AG09309 (cell line): ENCODE measurements at places on chromosomes 5 and 9.

- DNase-seq, result no peak
Observed at GRCh38 chr5:149749481-149750365, 19.6 kb downstream of the PPARGC1B start.

- no peak for DNase-seq
Observed at GRCh38 chr5:68178579-68178978, 37.0 kb upstream of the PIK3R1 start.

DNA sequence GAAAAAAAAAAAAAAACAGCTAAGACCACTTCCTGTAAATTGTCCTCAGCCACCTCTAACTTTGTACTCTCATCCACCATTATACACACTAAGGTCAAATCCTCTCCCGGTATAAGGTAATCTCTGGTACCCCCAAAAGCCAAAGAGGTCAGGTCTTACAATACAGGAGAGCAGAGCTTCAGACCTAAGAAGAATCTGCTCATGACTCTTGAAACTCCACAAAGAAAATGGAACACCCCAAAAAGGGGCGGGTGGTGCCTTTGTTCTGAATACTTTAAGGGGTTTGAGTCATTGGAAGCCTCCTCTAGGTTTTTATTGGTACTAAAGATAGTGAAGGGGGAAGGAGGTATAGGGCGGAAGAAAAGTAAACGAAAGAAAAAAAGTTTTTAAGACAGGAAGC is 69.8 kb downstream of the COL15A1 start:
- DNase-seq, result no peak

GRCh38 chr5:68229416-68229815 is 13.9 kb downstream of the PIK3R1 start:
- no peak for DNase-seq

DNA sequence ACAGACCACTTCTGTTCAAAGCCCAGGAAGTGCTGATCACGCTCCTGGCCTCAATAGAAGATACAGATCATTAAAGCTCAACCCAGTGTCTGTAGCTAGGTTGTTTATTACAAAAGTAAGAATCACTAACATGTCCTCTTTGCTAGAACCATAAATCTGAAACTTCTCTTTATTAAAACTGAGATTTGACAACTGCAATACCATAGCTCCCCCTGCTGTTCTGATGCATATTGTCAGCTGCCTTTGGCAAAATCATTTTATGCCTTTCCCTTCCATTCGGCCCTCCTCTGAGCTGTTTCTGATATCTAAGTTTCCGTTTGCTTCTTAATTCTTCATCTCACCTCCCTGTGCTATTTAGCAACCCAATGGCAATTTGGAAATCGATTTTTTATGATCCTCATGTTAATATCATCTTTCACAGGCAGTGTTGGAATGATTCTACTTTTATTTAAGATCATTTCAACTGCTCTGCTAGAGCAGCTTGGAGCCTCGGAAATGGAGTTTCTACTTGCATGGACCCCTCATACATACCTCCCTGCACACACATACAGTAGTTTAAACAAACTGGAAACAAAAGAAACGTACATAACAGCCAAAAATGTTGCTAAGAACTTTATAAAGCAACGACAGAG is 998.8 kb downstream of the MAT2B start:
- peak; percentile 18 for DNase-seq

DNA sequence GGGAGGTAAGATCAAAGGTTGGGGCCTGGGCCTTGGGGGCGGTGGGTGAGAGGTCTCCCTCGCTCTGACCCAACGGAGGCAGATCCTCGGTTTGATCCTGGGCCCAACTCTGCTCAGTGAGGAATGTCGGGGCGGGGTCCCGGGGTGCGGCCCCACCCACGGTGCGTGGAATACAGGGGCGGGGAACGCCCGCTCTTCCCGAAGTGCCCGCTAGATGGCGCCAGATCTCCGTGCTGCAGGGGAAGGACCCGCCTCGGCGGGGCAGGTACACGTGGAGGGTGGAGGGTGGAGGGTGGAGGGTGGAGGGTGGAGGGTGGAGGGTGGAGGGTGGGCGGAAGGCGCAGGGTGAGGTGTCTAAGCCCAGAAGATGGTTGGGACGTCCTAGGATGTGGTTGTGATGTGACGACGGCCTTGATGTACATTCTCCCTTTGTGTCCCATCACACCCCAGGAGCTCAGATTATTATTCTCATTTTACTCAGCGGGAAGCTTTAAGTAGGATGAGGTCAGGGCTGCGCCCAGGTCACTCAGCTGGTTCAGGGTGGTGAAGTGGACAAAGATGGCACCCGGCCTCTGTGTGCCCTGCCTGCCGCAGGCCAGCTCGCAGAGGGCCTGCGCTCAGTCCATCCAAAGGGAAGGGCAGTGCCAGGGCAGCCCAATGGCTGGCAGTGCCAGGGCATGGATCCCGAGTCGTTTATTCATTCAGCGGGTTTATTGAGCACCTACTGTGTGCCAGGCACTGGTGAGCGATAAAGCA is 9.4 kb upstream of the RPS14 start:
- no peak for DNase-seq

DNA sequence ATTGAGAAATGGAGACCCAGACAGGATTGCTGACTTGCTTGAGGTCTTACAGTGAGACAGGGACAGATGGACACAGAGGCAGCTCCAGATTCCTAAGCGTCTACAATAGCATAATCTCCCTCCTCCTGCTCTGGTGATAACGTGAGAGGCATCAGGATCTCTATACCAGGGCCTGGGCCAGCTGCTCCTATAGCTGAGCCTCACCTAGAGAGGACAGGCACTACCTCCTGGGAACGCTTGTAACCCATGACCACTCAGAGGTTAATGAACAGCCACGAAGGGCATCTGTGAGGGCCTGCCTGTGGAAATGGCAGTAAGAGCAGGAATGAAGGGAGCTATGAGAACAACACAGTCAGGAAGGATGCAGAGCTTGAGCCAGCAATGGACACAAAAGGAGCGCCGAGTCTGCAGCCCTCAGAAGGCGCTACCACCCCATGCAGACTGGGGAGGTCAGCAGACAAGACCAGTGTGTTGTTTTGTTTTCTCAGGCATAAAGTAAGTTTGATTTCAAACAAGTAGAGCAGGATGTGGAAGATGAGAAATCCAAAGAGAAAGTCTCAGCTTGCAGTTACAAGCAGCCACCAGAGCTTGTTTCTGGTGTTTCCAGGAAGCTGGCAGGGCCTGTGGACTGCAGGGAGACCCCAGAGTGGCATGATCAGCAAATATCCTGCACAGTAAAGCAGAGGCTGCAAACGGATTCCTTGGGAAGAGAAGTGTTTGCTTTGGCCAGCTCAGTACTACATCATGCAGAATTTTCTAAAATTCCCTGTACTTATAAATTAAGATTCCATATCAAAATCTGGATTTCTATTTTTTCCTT is 17.4 kb downstream of the ANKS6 start:
- DNase-seq, result no peak

DNA sequence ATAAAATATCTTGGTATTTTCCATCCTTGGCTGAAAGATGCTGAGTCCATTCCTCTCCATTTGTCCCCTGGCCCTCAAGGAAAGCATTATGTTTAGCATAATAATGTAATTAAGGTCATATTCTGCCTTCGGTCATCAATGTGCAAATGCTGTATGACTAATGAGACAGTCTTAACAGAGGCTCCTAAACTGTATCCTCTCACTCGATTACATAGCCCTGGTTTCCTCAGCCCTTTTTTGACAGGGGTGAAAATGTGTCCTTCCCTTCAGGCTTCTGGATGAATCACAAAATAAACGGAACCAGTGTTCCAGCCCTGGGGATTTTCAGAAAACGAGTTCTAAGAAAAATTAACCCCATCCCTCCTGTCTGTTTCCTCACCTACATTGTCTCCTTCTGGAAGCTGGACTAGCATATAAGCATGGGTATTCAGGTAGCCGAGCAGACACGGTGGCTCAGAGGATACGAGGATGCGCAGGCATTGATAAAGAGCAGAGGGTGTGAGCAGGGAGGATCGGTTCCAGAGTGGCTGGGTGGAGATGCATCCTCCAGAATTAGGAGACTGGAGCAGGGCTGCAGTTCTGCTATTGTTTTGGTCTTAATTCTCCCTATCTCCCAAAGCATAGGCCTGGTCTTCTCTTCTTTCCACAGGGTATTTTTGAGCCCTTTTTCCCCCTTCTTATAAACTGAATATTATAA is 742.9 kb downstream of the TLR4 start:
- DNase-seq, result no peak

- DNase-seq, result no peak
Observed at GRCh38 chr9:93194221-93194625, 10.3 kb downstream of the WNK2 start.

DNA sequence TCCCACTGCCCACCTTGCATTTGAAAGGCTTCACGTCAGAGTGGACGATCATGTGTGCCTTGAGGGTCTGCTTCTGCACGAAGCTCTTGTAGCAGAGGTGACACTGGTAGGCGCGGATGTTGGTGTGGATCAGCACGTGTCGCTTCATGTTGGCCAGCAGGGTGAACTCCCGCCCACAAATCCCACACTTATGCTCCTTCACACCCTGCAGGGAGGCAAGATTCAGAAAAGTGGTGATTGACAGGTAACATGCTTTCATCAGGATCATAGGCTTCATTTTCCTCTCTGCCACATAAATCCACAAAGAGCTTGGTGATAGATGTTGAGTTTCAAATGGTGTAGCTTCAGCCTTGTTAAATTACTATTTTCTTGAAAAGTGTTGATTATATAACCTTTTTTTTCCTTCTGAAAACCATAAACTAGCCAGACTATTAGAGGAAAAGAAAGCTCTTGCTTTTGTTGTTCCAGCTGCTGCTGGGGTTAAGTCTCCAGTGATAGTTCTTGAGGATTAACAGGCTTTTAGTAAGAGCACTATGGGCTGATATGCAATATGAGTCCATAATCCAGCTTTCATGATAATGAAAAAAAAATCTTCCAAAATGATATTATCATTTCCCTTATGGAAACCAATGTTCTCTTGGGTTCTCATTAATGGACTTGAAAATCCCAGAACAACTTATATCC is 50.7 kb downstream of the ZNF366 start:
- DNase-seq, result no peak

DNA sequence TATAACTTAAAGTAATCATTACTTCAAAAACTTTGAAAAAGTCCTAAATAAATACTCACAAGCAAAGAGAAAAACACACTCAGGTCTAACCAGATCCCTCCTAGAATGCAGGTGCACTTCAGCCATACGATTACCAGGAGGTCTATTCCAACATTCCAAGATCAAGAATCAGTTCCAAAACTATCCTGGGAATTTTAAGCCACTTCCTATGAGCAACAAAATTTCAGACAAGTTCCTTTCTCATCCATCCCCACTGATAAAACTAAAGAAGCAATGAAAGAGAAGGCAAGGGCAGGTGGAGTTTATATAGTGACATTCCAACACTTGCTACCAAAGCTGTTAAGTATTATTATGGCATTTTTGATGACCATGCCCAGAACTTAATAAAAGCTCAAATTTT is 29.6 kb downstream of the MLLT3 start:
- DNase-seq, result no peak

DNA sequence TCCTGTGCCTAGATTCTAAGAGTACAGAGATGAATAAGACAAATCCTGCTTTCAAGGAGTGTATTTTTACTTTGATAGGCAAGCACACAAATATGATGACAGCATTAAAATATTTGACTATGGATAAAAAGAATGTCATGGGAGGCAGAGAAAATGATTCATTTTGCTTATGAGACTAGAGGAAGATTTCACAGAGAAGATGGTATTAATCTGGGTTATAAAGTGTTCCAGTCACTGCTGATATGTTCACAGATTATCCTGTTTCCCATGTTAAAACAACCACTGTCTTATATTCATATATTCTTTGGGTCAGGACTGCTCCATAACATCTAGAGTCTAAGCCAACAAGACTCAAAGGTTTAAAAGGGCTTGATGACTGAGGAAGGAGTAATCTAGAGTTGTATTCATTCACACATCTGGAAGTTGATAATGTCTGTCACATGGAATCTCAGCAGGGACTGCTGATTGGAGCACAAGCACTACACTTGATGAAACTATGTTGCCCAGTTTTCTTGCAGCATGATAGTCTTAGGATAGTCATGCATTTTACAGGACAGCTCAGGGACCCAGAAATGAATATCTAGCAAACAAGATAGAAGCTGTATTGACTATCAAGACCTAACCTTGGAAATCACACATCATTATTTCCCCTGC is 79.3 kb downstream of the STARD4 start:
- peak; percentile 8 for DNase-seq

GRCh38 chr5:929596-929995 is 36.9 kb downstream of the TRIP13 start:
- no peak for DNase-seq
